ENCODE measurements at places on chromosomes 2 and 18. TPM values are rescaled to one million over a fixed set of nuclear protein-coding genes. Genes with fewer than 3 reads are reported as not detected.
A peak's percentile ranks its signal among the peaks of the same experiment; 100 is the strongest.

- H3K4me3 ChIP-seq, result no peak overlapping the region
- no peaks in the 10 kb centered on the region for H3K27me3 ChIP-seq
- H3K36me3 ChIP-seq, result no peaks in the 10 kb centered on the region
- H3K4me1 ChIP-seq, result peaks cover 27% of the 10 kb centered on the region
- peak overlapping the region; percentile 12 for H3K27ac ChIP-seq
Observed at GRCh38 chr2:66364495-66365333, 70.2 kb upstream of the MEIS1 start.

- H3K36me3 ChIP-seq, result no peaks in the 10 kb centered on the region
- no peaks in the 10 kb centered on the region for H3K27me3 ChIP-seq
- H3K27ac ChIP-seq, result no peak overlapping the region
- H3K4me3 ChIP-seq, result no peak overlapping the region
- peaks cover 11% of the 10 kb centered on the region for H3K4me1 ChIP-seq
Observed at GRCh38 chr18:48333563-48333962, 75.6 kb downstream of the ZBTB7C start.

DNA sequence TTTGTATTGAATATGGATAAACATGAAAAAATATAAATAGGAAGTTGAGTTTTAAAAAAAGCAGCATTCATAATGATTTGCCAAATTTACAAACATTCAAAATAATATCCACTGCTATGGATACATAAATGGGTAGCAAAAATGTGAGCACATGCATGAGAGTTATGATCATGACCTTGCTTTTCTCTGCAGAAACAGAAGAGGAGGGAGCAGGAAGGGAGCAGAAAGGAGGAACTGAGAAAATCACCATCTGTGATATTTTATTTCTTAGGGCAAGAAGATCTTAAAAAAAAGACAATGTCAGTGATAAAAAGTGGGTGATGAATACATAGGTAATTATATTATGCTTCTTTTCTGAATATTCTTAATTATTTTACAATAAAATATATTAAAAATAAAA, 17.7 kb upstream of the CCDC93 start:
- H3K27ac ChIP-seq, result no peak overlapping the region
- no peaks in the 10 kb centered on the region for H3K4me1 ChIP-seq
- peaks cover 3% of the 10 kb centered on the region for H3K36me3 ChIP-seq
- H3K27me3 ChIP-seq, result peaks cover 50% of the 10 kb centered on the region

- no peaks in the 10 kb centered on the region for H3K4me1 ChIP-seq
- H3K4me3 ChIP-seq, result no peak overlapping the region
- H3K27me3 ChIP-seq, result peaks cover 2% of the 10 kb centered on the region
Observed at GRCh38 chr2:56448403-56449001, 264.7 kb downstream of the CCDC85A start.

DNA sequence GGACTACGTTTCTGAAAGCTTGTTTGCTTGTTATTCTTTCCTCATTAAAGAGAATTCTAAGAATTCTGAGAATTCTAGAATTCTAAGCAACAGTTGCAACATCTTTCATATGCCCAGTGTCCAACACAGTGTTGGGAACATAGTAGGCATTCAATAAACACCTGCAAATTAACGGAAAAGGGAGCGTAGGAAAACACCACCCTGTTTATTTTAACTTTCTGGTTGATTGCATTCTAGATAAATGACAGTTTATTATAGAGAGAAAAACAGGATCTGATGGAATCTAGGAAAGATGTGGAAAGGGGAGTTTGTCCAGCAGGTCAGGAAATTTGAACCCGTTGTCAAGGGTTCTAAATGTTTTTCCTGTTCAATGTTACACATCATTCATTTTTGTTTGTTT, 24.2 kb upstream of the EFEMP1 start:
- H3K36me3 ChIP-seq, result no peaks in the 10 kb centered on the region
- no peak for DNase-seq
- peaks cover 3% of the 10 kb centered on the region for H3K27me3 ChIP-seq
- no peak overlapping the region for H3K4me3 ChIP-seq

DNA sequence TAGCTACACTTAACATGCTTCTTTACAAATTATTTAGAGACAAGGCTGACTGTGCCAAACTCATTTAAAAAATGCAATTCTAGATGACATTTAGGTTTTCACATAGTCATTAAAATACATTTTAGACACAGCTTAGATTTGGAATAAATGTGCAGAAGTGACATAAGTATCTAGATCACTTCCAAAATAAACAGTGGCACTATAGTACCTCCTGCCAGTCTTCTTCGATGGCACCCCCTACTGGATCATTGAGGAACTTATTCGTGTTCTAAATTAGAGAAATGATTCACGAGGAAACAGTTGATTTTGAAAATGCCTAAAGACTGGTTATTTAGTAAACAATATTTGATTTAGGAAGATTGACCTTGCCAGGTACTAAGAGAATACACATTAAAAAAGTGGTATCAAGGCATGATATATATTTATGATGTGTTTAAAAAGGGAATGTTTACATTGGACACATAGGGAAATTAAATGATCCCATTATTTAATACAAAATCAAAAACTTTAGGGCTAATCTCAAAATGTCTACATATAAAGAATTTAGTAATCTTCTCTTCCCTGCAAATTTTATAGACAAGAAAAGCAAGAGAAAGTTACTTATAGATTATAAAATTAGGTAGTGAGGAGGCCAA, 323.9 kb downstream of the XIRP2 start:
- no peaks in the 10 kb centered on the region for H3K4me1 ChIP-seq
- no peaks in the 10 kb centered on the region for H3K36me3 ChIP-seq
- H3K27ac ChIP-seq, result no peak overlapping the region
- peak; percentile 48 for DNase-seq
- H3K27me3 ChIP-seq, result peaks cover 2% of the 10 kb centered on the region
- H3K4me3 ChIP-seq, result no peak overlapping the region

DNA sequence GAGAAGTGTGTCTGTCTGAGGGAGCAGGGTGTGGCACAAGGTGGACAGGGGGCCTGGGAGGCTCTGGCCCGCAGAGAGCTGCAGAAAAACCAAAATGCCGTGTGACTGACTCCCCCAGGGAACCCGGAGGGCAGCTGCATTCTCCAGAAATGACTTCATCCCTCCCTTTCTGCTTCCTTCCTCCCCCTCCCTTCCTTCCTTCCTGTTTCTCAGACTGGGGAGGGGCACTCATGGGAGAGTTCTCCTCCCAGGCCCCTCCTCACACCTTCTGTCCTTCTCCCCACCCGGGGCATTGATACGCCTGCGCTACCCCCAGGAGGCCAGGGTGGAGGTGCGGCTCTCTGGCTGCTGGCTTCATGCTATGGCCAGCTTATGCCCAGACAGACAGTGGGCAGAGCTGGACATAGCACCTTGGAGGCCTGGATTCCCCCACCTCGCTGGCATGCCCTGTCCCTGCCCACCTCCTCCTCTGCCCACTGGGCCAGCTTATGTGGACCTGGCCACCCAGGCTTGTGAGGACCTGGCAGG, 8.2 kb upstream of the GPR17 start:
- H3K27me3 ChIP-seq, result no peaks in the 10 kb centered on the region
- H3K4me3 ChIP-seq, result no peak overlapping the region
- H3K36me3 ChIP-seq, result no peaks in the 10 kb centered on the region
- peaks cover 13% of the 10 kb centered on the region for H3K4me1 ChIP-seq
- peak overlapping the region; percentile 19 for H3K27ac ChIP-seq

DNA sequence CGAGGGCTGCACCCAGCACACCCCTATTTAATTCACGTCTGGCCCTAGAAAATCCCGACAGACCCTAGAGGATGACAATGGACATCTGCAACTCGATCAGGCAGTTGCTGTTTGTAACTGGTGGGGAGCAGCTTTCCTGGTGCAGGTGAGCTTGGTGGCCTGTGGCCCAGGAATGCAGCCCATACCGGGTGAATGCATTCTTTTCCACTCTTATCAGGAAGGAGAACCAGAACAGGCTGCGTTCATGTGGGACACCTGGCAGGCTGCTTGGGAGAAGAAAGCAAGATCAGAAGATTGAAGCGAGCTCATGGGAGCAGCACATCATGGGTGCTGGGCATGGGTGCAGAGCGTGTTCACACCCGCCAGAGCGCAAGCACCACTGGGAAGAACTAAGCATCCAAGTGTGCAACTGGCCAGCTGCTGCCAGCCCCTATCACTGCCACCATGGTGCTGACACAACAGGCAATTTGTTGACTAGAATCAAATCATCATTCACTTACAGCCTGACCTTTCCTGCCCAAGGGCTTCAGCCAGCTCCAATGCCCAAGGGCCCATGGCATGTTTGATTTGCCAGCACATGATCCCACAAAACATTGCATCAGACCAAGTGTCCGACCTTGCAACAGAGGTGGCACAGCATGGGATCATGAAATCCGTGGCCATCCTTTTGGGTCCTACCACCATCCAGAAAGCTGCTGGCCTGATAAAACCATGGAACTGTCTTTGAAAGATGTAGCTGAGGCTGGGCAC, 241.7 kb upstream of the ID2 start:
- H3K27ac ChIP-seq, result no peak overlapping the region
- H3K4me3 ChIP-seq, result no peak overlapping the region
- no peaks in the 10 kb centered on the region for H3K36me3 ChIP-seq
- H3K27me3 ChIP-seq, result no peaks in the 10 kb centered on the region
- DNase-seq, result no peak
- H3K4me1 ChIP-seq, result no peaks in the 10 kb centered on the region

DNA sequence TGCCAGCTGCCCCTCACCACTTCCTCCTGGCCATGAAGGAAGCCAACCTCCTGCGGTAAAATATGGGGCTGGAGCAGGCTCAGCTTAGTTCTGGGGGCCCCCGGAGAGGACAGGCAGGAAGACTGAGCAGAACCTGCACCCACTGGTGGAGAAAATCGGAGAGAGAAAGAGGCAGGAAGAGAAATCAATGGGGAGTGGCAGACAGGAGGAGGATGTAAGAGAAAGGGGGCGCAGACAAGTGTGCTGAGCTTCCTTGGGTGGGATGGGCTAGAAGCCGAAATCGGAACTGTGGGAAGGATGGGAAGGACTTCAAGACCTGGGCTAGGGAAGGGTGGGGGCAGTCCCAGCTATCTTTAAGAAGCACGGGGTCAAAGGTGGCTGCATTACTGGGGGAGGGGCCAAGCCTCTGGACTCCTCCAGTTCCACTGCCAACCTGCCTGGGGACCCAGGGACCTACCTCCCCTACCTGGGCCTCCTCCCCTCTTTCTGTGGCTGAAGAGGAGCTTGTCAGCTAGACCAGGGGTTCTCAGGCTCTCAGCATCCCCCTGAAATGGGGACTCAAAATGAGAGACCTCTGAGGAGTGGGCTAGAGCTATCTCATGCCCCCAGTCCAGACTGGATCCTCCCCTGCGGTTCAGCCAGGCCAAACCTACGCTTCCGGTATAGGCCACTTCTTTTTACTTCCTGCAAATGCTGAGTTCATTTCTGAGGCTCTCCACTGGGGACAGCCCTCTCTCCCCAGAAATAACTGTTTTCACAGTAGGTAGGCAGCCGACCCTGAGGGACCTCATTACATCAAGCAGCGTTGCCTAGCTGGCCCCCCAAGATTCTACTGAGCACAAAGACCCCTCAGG, 33.6 kb upstream of the B3GNT7 start:
- no peak for DNase-seq
- H3K27me3 ChIP-seq, result no peaks in the 10 kb centered on the region
- H3K36me3 ChIP-seq, result no peaks in the 10 kb centered on the region
- H3K4me3 ChIP-seq, result no peak overlapping the region
- peaks cover 29% of the 10 kb centered on the region for H3K4me1 ChIP-seq

DNA sequence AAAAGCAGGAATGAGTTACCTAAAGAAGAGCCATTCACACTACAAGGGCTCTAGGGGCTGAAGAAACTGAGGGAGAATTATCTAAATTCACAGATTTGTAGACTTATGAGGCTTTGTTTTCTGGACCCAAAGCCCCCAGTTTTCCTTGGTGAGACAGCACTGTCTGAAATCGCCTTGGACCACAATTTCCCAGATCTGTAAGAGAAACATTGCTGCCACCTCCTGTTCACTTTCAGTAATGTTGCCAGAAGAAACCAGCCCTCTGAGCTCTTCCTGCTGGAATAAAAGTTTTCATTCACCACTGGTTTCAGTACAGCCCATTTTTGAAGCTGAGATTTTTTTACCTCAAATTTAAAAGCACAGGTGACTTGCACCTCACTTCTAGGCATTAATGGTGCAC, 169.2 kb downstream of the CDH20 start:
- no peak overlapping the region for H3K4me3 ChIP-seq
- peaks cover 5% of the 10 kb centered on the region for H3K27me3 ChIP-seq
- no peaks in the 10 kb centered on the region for H3K36me3 ChIP-seq
- peak; percentile 59 for DNase-seq

GRCh38 chr2:18566145-18566769, 5.8 kb upstream of the RDH14 start:
- peaks cover 2% of the 10 kb centered on the region for H3K4me1 ChIP-seq
- H3K4me3 ChIP-seq, result no peak overlapping the region
- no peak for DNase-seq
- peaks cover 8% of the 10 kb centered on the region for H3K36me3 ChIP-seq
- H3K27ac ChIP-seq, result no peak overlapping the region
- no peaks in the 10 kb centered on the region for H3K27me3 ChIP-seq

DNA sequence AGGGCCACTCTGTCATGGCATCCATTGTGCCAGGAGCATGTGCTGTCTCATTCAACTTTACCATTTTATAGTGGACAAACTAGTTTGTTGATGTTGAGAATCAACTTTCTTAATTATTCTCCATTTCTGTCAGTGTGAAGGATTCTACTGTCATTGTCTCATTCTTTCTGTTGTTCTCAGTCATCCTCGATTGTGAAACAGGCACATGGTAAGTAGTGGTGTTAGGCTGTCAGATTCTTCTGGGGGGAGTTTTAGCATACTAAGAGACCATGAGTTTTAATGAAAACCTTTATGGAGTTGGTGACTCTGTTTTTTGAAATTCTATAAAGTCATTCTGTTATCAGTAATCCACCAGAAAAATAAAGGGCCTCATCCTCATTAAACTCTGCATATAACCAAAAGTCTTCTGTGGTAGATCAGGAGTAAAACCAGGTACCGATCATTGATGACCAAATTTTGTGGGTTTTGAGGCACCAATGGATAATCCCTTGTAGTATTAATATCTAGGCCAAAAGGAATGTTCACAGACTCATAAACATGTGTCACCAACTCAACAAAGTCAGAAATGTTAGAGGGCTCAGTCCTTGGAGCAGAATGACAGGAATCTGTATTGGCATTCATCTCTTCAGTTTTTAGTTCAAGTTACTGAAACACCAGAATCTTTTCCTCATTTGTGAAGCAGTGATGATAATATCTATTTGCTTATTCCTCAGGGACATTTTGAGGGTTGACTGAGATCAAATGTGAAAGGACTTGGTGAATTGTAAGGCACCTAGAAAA, 73.2 kb downstream of the CERS6 start:
- no peak overlapping the region for H3K27ac ChIP-seq
- H3K4me3 ChIP-seq, result no peak overlapping the region
- peaks cover 19% of the 10 kb centered on the region for H3K4me1 ChIP-seq
- DNase-seq, result no peak

GRCh38 chr2:15042801-15043217, 410.3 kb downstream of the LRATD1 start:
- H3K36me3 ChIP-seq, result no peaks in the 10 kb centered on the region
- no peak for DNase-seq
- no peak overlapping the region for H3K27ac ChIP-seq
- H3K4me3 ChIP-seq, result no peak overlapping the region
- peaks cover 13% of the 10 kb centered on the region for H3K4me1 ChIP-seq

- peaks cover 10% of the 10 kb centered on the region for H3K27me3 ChIP-seq
- peaks cover 12% of the 10 kb centered on the region for H3K4me1 ChIP-seq
- H3K4me3 ChIP-seq, result no peak overlapping the region
- H3K27ac ChIP-seq, result no peak overlapping the region
- peaks cover 5% of the 10 kb centered on the region for H3K36me3 ChIP-seq
- no peak for DNase-seq
Observed at GRCh38 chr2:189662669-189663226, 1.5 kb downstream of the ASNSD1 start.

GRCh38 chr2:3459185-3460015, 59.9 kb downstream of the ADI1 start:
- H3K27me3 ChIP-seq, result no peaks in the 10 kb centered on the region
- no peak for DNase-seq
- H3K4me1 ChIP-seq, result peaks cover 4% of the 10 kb centered on the region
- H3K27ac ChIP-seq, result peak overlapping the region; percentile 19

FAM210A gene
- total RNA-seq, result 15.1 TPM

ITGA6 gene
- 37.7 TPM for total RNA-seq

ACSL3 gene
- 89.0 TPM for total RNA-seq

KATNAL2 gene
- total RNA-seq, result 8.7 TPM

RUFY4 gene
- total RNA-seq, result not detected
